Inflammatory macrophage treated with lipopolysaccharide for 1 hour (primary cell): ENCODE measurements at places on chromosomes 4 and X.
A peak's percentile ranks its signal among the peaks of the same experiment; 100 is the strongest.

DNA sequence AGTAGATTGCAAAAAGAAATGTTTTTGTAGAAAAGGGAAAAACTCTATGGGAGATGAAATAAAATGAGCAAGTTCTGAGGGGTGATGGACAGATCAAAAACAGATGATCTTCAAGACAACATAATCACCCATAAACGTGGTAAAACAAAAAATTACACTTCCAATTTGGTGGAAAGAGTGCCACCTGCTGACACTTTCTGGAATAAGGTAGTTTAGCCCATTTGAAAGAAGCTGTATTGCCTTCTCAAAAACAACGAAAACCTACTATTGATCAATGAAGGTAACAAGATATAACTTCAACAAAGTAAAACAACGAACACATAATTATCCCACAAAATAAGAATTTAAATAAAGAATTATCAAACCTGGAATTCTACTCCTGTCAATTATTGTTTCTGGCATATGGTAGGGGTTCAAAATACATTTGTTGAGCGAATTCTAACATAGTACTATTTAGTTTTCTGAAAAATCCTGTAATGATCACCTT, 2.5 kb downstream of the COQ2 start:
- peak; percentile 94 for DNase-seq

- DNase-seq: no peak
Measured at GRCh38 chrX:48509245-48509590, 426 bp downstream of the PORCN start.

- DNase-seq: no peak
Measured at GRCh38 chr4:105361053-105361452, 112.8 kb downstream of the PPA2 start.

- peak; percentile 3 for DNase-seq
Measured at GRCh38 chr4:150818661-150819060, 196.4 kb downstream of the LRBA start.

- no peak for DNase-seq
Measured at GRCh38 chrX:47226071-47226470, 6.7 kb upstream of the USP11 start.

DNA sequence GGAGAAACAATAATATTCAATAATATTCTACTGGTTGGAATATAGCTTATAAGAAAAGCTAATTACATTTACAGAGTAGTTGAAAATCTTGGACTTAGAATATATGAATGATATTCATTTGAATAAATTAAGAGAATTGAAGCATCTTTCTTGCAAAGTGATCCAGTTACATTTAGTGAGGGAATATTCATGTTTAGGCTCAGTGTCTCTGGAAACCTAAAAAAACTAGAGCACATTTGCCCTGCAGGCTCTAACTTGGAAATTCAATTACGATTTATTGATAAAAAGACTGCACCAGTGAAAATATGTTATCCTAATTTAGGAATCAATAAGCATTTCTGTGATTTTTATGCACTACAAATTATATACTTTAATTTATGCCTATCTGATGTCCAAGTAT, 58.3 kb upstream of the RAP1GDS1 start:
- DNase-seq: no peak

DNA sequence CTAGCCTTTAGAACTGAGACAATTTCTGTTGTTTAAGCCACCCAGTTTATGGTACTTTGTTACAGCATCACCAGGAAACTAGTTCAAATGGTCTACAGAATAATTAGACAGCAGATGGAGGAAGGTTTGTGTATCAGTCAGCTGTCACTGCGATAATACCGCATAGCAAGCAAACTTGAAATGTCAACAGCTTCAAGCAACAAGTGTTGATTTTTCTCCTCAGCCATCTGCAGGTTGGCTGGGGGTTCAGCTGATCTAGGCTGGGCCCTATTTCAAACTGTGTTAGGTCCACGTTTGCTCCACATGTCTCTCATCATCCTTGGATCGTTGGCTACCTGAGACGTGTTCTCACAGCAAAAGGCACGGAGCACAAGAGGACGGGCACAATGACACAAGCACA, 19.2 kb upstream of the PHEX start:
- no peak for DNase-seq

GRCh38 chr4:81040012-81040659, 9.6 kb downstream of the BMP3 start:
- DNase-seq: peak; percentile 59

DNA sequence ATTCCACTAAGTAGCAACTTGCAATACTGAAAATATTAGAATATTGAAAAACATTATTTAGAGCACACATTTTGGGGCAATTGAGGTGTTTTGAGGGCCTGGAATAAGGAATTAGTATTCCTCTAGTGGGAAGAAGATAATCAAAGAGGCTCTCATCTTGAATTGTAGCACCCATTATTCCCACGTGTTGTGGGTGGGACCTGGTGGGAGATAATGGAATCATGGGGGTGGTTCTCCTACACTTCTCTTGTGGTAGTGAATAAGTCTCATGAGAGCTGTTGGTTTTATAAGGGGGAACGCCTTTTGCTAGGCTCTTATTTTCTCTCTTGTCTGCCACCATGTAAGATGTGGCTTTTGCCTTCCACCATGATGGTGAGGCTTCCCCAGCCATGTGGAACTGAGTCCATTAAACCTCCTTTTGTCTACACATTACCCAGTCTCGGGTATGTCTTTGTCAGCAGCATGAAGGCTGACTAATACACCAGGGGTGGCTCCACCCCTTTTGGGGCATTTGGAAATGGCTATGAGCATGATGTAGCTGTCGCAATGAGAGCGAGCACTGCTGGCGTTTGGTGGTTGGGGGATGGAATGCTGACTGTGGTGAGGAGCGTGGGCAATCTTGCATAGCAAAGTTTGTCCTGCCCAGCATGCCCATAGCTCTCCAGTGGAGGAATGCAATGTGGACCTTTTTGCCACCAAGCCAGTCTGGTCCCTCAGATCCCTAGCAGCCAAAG, 308.2 kb downstream of the FRMPD4 start:
- DNase-seq: no peak

- peak; percentile 29 for DNase-seq
Measured at GRCh38 chrX:1500701-1501624, 36.0 kb downstream of the P2RY8 start.

GRCh38 chrX:119622356-119623232, 16.4 kb upstream of the NKRF start:
- peak; percentile 37 for DNase-seq
